ENCODE measurements at places on chromosomes 3 and 15.
A peak's percentile ranks its signal among the peaks of the same experiment; 100 is the strongest.

GRCh38 chr3:61078048-61078752 lies 173.1 kb downstream of the FHIT start:
- DNase-seq = no peak

- no peak for DNase-seq
Observed at GRCh38 chr3:6854184-6854583, 6.7 kb upstream of the GRM7 start.

GRCh38 chr3:152682477-152682876 lies 152.5 kb upstream of the P2RY1 start:
- DNase-seq = no peak

DNA sequence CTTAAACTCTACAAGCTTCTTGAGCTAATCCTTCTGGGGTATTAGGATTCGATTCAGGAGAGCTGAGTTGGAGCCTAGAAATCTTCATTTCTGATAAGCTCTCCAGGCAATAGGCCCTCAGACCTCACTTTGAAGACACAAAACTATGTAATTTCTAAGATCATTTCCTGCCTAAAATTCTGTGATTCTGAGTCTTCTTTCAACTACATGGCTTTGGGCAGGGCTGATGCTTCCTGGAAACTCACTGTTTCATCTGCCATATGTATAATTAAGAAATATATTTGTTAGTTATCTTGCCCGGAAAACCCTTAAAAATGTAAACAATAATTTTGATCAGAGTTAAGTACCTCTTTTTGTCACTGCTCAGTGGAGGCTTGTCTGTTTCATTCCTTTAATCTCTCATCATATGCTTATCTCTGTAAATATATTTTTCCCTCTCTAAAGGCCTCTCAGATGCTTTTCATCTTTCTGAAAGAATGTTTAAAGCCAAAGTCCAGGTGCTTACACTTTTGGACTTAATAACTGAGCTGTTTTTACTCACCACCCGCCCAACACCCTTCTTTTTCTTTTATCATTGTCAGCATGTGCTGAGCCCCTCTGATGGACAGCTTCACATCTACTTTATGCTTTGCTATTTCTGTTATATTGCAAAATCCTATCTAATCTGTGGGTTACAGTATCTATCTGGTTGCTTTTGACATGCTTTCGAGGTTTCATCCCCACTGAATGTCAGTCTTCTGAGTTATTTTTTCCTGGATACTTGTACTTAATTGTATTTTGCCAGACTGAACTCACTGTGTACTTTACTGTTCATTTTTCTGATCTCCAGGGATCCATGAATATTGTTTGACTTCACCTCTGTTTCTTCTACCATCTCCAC lies 38.2 kb downstream of the FILIP1L start:
- DNase-seq = no peak

GRCh38 chr15:51678096-51678495 lies 3.2 kb upstream of the SCG3 start:
- DNase-seq = no peak

- DNase-seq = no peak
Observed at GRCh38 chr3:156661155-156661554, 13.2 kb upstream of the TIPARP start.

GRCh38 chr3:45479621-45480035 lies 91.3 kb downstream of the LARS2 start:
- no peak for DNase-seq

DNA sequence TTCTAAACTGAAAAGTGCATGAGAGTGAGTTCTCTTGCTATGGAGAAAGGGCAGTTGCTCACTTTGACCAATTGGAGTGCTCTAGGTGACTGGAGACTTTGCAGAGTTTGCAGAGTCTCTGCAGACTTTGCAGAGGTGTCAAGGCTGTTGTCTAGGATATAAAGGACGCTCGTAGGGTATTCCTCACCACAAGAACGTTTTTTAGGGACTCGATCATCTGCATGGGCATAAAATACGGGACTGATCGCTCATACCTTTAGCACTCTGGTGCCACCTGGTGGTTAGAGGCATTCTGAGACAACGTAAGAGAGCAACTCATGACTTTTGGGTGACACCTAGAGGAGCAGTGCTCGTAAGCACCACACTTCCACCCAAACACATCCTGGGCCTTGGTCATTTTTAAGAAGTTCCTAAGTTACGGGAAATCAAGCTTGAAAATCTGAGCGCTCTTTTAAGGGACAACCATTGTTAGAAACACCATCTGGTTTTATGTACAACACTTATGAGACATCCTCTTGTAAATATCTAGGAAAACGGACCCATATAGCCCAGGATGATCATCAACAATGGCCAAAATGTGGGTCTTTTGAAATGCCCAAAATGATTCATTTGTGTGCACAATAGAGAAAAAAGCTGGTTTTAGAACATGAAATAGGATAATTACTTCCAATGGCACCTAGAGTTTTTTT lies 51.6 kb upstream of the XCR1 start:
- DNase-seq = peak; percentile 75

DNA sequence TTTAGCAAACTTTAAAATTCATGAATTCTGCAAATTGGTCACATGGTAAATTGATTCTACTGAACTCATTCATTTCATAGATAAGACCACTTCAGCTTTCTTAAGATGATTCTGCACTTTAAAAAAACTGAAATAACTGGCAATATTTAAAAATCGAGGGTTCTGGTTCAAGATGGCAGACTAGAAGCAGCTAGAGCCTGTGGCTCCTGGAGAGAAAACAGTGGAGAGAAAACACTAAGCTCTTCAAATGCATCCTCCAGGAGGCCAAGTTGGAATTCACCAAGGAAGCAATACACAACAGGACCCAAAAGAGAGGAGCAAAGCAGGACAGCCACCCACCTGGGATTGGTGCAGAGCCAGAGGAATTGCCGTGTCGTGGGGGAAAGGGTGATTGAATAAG lies 132.1 kb downstream of the SPATA16 start:
- no peak for DNase-seq

- DNase-seq = no peak
Observed at GRCh38 chr3:127182848-127183714, 9.8 kb upstream of the PRR23E start.

GRCh38 chr15:78069052-78069414 lies 8.5 kb downstream of the TBC1D2B start:
- DNase-seq = no peak

GRCh38 chr3:17639765-17640164 lies 102.7 kb downstream of the TBC1D5 start:
- DNase-seq = no peak

GRCh38 chr3:115838786-115839185 lies 215.5 kb downstream of the GAP43 start:
- no peak for DNase-seq

GRCh38 chr3:115141033-115141757 lies 5.9 kb downstream of the ZBTB20 start:
- no peak for DNase-seq

GRCh38 chr15:63238796-63239195 lies 38.6 kb upstream of the APH1B start:
- DNase-seq = no peak

- DNase-seq = no peak
Observed at GRCh38 chr3:155106119-155106518, 26.0 kb downstream of the MME start.

GRCh38 chr15:94174399-94174802 lies 57.0 kb upstream of the MCTP2 start:
- DNase-seq = no peak

GRCh38 chr15:54304321-54304720 lies 326.1 kb downstream of the UNC13C start:
- DNase-seq = no peak

DNA sequence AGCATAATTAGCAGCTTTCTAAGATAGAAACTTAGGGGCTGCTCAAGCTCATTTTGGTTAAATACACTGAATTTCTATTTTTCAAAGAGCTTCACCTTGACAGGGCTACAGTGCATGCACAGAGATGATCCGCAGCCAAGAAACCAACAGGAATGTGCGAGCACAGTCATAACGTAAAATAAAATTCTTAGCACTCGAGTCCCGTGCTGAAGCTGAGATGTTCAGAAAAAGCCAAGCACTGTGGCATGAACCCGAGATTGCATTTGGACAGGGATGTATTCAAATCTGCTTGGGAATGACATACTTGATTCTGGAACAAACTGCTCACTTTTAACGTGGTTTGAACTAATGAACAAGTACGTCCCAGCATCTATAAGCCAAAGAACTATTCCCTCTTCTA lies 340.3 kb downstream of the FOXP1 start:
- DNase-seq = no peak

GRCh38 chr3:160183345-160184076 lies 41.7 kb upstream of the C3orf80 start:
- no peak for DNase-seq

DNA sequence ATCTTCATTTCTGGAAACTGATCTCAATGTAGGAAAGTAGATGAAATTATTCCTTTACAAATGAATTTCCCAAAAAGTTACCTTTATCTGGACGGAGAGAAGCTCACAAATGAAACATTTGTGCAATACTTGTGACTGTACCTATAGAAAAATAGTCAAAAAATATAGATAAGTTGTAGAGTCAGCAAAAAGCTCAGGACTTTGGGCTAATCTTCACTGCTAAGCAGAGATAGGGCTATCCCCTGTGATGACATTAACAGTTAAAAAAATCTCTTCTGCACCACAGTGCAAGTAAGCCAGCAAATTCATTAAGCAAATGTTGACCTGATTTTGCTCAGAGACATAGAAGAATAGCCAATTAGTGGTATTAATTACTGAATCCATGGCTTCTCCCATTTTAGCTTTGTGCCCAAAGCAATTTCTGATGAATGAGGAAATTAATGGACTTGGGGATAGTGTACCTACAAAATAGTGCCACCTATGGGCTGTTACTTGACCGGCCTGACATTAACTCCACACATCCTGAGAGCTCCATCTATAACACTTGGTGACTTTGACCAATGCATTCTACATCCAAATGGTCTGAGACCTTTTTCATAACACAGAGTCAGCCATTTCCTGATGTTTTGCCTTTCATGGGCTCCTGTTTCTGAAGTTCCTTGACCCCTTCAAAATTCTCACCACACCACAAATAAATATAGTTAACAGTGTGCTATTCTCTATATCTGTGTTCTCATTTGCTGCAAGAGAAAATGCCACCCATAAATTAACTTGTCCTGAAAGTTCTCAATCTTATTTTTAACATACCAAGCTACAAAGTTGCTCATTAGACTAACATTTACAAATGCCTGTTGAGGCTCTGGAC lies 105.0 kb downstream of the SSR3 start:
- DNase-seq = no peak

GRCh38 chr3:197367081-197367780 lies 68.8 kb upstream of the DLG1 start:
- DNase-seq = no peak

DNA sequence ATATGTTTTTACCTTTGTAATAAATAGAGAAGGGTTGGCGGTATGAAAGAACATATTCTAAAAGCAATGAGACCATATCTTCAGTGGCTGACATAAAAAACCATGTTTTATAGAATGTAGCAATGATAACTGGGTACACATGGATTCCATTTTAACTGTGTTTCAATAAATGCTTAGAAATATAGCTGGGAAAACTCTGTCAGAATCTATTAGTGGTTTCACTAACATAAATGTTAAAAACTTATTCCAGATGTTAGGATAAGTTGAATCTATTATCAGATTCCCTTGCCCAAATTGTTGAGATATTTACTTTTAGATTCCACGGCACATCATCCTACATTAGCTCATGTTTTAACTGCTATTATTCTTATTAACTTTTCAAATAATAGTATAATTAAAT lies 772.2 kb upstream of the ALCAM start:
- DNase-seq = no peak

DNA sequence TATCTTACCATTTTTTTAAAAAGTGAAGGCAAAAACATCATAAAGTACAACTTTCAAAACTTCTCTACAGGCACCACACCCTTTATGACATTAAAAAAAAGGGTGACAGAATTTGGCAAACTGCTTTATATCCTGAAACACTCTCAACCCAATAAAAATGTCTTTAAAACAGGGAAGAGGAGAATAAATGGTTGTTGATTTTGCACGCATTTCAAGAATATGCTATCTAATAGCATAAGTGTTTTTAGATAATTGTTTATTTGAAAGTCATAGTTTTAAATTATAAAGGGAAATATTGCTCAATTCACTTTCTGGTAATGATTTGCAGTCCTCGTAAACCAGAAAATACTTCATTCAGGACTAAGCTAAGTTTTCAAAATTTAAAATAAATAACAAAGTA lies 1.7 kb upstream of the PCOLCE2 start:
- DNase-seq = no peak

Data from activated T-helper 1 cell treated with anti-CD3 and anti-CD28 coated beads, Interleukin-2, amount 50 U/mL, for 16 hours (primary cell).